ENCODE measurements at places on chromosomes 7 and 10.

DNA sequence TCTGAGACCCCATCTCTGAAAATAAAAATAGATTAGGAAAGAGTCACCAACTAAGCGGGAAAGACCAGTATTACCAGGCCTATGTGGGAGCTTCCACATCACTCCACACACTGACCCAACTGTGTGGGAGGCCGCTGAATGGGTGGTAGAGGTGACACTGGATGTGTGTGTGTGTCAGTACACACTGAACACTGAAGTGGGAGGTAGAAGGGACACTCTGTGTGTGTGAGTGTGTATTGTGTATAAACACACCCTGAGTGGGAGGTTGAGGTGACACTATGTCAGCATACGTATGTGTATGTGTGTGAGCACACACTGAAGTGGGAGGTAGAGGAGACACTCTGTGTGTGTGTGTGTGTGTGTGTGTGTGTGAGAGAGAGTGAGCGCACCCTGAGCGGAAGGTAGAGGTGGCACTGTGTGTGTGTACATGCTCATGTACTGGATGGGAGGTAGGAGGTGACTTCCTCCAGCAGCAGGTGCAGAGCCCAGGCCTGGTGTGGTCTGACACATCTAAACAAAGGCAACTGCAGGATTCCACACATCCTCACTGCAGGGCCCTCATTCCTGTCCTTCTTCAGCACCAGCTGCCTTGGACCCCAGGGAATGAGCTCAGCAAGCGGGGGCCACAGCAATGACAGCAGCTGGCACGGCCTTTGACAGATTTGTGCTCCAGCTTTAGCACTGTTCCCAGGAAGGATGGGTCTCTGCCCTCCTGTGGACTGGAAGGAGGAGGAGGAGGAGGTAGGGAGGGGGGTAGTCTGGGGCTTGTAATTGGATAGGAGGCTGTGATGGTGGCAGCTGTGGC is 26.5 kb upstream of the RBM20 start:
- DNase-seq = peak; percentile 78

DNA sequence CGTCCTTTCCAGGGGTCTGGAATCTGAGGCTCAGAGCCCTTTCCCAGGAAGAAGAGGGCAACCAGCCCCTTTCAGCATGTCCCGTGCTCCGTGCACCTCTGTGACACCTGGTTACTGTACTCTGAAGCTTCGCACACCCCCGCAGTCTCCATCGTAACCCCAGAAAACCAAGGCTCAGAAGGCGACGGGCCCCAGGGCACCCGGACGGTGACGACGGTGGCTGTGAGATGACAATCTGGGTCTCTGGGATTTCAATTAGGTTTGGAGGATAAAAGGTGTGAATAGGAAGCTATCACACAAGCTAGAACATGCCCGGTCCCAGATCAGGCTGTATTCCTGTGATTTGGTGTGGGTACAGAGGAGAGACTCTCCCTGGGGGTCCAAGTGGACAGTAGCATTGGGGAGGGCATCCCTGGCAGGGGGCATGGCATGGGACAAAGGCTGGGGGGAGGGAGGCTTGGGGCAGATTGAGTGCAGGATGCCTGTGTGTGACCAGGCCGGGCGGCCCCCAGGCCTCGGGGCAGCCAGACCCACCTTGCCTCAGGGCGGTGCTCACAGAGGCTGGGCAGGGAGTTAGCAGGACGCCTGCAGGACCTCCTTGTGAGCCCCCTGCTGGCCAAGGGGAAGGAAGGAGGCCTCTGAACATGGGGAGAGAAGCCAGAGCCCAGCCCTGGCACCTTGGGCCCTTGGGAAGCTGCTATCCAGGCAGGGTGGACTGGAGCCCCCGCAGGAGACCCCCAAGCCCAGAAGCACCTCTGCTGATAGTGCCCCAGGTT is 23.4 kb upstream of the PSMG3 start:
- no peak for DNase-seq

GRCh38 chr10:34505338-34505737 is 309.8 kb downstream of the PARD3 start:
- DNase-seq = no peak

- DNase-seq = peak; percentile 14
These were observed 7.0 kb downstream of the EBF3 start for GRCh38 chr10:129956876-129957673.

DNA sequence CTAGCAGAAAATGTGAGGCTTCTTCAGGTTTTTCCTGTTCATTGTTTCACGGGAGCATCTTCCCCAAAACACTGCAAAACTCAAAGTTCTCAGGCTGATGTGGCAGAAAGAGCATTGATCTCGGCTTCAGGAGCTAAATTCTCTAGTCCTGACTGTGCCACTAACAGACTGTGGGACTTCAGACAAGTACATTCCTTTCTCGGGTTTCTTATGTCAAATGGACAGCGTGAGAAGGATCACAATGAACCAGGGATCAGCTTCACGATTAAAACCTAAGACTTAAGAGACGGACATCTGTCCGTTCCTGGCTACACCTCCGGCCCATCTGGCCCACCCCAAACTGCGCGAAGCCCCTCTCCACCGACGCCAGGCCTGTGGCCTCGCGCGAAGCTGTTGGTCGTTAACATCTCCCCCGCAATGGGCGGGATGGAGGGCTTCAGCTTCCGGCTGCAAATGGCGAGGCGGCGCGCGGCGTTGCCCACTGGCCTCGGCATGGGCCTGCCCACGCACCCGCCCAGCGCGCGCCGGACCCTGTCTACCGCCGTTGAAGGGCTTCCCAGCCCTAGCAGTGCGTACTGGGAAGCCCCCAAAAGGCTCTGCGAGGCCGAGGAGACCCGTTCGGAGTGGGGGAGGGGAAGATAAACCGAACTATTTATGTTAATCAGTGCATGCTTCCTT is 549 bp upstream of the DDX50 start:
- no peak for DNase-seq

DNA sequence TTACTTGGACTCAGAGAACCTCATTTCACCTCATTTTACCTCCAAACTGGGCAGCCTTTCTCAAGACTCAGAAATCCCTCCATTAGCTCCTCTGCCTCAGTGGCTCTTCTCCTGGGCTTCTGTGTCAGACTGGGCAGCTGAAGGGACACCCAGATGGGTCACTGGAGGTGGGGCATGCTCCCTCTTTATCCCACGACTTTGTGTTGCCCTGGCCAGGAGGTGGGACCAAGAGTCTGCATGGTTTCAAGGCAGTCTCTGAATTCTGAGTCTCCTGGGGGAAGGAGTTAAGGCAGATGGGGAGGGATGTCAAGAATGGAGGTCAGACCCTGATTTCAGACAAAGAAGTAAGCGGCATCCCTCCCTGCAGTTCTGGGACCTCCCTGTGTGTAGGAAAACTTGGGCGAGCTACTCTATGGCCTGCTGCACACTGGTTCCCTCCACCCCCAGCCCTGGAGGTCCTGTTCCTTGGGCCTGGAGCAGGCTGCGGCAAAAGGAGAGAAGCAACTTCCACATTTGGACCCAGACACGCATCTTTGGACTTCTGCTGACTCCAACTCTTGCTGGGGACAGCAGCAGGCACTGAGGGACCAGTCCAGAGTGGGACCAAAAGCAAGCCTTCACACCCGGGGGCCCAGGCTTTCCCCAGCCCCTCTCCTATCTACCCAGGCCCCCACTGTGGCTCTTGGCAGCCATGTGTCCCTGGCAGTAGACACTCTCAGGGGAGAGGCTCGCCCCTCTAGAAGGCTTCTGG is 10.8 kb downstream of the POLL start:
- DNase-seq = no peak

- no peak for DNase-seq
These were observed 454.0 kb downstream of the NEBL start for GRCh38 chr10:20443094-20443493.
